ENCODE measurements at places on chromosomes 7 and 10.

GRCh38 chr10:6089334-6090219 lies 743 bp downstream of the RBM17 start:
- peak; percentile 13 for DNase-seq

GRCh38 chr10:120530699-120531098 lies 73.7 kb downstream of the PLPP4 start:
- no peak for DNase-seq

DNA sequence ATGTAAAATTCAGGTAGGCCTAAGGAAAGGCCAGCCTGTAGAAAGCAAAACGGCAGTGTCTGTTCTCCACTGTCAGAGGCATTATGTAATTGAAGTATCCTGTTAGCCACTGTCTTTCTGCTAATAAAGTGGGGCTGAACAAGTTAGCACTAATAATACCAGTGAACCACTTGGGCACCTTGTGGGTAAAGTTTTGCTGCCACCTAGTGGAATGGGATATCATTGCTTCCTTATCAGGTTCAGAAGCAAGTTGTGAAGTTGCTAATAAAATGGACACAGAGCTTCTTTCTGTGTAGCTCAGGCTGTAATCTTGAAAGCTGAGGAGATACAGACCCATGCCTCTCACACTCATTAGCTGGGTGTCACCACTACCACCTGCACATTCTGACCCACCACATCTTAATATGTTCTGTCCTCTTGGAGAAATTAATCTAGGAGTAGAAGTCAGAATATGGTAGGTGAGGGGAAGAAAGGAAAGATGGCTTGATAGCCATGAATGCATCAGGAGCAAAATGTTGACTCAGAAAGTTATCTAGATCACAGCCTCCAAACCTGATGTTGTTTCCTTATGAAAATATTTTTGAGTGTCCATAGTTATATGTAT lies 175.1 kb downstream of the SEPTIN7 start:
- peak; percentile 69 for DNase-seq

DNA sequence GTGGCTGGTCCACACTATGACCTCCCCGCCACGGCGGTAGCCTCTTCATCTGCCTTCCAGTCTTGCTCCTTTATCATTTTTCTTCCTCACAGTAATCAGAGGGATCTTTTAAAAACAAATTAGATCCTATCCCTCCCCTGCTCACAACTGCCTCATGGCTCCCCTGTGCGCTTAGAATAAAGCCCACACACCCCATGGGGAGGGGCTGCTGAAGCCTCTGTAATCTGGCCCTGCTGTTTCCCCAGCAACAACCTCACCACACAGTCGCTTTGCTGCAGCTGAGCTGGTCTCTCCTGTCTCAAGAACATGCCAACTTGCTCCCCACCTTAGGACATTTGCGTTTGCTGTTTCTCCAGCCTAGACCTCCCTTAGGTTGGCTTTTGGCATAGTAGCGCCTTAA lies 41.0 kb downstream of the SP8 start:
- DNase-seq = no peak

DNA sequence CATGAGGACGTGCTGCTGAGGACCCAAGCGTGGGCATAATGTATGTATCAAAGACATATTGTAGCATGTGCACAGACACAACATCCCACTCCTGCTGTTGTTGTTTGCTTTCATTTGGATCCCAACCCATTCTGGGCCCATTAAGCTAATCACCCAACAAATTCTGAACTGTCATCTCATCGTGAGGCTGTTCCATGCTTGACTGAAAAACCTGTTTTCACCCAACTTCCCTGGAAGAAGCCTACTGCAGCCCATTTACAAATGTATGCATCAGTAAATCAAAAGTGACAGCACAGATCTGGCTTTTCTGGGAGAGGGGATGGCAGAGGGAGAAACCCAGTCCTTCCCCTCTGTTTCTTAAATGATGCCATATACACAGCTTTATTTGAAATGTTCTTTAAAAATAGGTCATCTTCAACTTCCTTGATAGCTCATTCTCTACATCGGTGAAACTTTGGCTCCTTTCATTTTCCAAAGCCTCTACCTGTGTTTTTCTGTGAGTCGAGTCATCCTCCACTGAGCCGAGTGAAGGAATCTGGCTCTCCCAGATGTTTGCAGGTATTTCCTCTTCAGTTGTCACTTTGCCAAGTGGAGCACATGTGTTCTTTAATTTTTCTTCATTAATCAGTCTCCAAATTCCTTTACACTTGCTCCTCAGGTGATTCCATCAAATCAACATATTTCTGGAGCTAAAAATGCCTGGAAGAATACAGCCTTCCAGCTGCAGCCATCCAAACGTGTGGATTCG lies 151.8 kb downstream of the CHN2 start:
- DNase-seq = no peak

DNA sequence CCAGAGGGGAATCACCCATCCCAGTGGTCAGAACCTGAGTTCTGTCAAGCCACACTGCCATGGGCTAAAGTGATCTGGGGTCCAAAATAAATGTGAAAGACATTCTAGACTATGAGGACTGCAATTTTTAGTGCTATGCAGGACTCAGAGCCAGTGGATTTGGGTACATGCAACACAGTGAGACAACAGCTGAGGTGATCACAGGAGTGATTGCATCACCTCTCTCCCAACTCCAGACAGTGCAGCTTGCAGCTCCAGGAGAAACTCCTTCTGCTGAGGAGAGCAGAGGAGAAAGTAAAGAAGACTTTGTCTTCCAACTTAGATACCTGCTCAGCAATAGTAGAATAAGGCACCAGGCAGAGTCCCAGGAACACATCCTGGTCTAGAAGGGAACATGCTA lies 682.0 kb upstream of the POT1 start:
- DNase-seq = no peak

DNA sequence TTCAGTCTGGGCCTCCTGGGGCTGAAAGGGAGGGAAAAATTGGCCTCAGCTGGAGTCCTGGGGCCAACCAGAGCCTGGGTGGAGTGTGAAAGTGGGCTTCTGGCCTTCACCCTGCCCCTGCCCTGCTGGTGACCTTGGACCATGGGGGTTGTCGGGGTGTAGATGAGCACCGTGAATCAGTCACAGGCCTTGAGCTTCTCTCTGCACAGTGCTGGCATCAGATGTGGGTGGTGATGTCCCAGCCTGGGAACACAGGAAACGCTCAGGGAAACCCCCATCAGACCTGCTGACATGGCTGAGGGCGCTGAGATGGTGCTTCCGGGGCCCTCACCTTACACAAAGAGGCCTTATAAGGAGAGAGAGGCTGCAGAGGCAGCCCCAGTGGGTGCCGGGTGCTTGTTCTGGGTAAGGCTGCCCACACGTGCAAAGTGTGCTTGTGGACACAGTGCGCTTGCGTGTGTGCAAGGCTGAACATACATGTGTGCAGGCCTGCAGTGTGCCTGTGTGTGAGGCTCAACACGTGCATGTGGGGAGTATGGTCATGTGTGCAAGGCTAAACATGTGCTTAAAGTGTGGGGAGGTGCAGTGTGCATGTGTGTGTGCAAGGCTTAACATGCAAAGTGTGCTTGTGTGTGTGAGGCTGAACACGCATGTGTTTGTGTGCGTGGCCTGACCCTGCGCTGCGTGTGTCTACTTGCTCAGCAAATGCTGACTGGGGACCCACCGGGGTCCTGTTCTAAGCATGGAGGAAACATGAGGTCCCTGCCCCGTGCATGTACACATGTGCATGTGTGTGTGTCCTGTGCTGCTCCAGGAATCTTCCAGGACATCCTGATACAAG lies 6.5 kb downstream of the ARPC1B start:
- no peak for DNase-seq

- DNase-seq = no peak
These were observed 317.6 kb downstream of the RPS24 start for GRCh38 chr10:78351283-78351682.

- no peak for DNase-seq
These were observed 165.5 kb downstream of the CPED1 start for GRCh38 chr7:121153995-121154394.

- no peak for DNase-seq
These were observed 54.5 kb downstream of the LRRN3 start for GRCh38 chr7:111145472-111145871.

- DNase-seq = no peak
These were observed 121.7 kb downstream of the PRPF18 start for GRCh38 chr10:13708256-13708990.

DNA sequence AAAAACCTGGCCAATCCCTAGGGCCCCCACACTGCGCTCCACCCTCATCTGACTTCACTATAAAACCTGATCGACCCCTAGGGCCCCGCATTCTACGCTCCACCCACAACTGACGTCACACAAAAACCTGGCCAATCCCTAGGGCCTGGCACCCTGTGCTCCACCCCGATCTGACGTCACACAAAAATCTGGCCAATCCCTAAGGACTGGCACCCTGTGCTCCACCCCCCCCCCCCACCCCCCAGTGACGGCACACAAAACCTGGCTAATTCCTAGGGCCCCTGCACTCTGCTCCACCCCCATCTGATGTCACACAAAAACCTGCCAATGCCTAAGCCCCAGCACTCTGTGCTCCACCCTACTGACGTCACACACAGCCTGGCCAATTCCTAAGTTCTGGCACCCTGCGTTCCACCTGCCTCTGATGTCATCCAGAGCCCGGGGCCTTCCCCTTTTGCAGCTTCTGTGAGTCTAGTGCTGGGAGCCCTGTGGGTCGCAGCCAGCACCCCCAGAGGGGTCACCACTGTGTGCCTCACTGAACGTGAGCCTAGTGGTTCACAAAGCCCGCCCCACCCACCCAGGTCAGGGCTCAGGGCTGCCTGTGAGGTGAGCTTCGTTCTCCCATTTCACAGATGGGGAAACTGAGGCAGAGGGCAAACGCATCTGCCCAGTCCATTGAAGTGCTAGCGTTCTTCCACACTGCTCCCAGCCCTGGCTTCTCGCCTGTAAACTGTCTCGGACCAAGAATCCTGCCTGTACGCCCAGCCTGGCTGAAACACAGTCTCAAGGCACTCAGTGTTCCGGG lies 40.6 kb downstream of the MICALL2 start:
- peak; percentile 40 for DNase-seq

DNA sequence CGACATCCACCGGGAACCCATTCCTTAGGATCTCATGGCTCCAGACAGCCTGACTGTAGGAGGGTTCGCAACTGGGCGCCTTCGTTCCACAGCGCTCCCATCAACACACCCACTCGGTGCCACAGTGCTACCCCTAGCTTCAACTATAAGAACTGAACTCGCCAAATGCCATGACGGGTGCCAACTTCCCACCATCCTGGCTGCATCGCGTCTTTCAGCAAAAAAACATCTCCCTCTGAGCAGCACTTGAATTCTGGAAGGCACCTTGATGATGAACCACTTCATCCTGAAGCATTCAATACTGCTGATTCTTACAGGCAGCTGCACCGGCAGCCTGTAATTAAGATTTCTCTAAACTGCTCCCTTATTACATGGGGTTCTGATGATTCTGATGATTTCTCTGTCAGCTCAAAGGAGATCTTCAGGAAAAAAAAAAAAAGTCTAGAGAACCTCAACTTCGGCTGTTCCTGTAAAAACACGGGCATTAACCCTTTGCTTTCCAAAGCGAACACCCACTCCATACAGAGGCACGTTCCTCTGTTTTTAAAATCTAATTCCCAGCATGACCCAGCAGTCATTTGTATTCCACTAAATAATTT lies 1.3 kb downstream of the CYTH3 start:
- DNase-seq = peak; percentile 60

DNA sequence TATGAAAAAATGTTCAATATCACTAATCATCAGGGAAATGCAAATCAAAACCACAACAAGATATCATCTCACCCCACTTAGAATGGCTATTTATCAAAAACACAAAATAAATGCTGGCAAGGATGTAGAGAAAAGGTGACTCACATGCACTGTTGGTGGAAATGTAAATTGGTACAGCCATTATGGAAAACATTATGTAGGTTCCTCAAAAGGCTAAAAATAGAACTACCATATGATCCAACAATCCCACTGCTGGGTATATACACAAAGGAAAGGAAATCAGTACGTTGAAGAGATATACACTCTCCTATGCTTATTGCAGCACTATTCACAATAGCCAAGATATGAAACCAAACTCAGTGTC lies 50.2 kb downstream of the CDK1 start:
- no peak for DNase-seq
